ENCODE measurements at places on chromosomes 1 and 21. TPM values are rescaled to one million over a fixed set of nuclear protein-coding genes. Genes with fewer than 3 reads are reported as not detected.

DNA sequence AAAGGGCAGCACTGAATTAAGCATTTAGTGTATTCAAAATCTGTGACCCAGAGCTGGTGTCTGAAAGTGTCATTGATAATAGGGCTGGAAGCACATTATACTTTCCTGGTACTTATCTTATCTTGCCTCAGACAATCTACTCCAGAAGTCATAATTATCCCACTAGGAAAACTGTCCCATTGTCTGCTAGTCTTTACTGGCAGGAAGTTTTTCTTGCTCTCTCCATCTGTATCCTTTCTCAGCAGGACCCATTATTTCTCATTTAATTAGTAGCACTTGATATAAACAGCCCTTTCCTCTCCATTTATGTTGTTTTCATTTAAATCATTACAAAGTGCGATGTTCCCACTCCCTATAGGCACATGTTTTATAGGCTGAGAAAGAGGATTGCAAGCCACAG, 36.5 kb upstream of the BARHL2 start:
- no peak for DNase-seq

DNA sequence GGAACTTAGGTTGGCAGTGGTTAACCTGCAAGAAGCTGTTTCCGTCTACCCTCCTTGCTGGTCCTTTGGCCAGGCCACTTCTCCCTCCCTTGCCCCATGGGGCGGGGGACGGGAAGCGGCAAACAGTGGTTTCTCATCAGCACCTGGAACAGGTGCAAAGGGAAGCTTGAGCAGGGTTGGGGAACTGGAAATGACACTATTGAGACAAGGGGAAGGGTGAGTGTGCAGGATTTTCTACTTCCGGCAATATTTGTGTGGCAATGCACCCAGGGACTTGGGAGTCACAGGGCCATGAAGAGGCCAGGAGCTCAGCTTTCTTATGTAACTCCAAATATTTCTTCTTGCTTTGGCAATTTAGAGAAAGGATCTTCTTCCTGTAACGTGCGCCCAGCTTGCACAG, 29.0 kb upstream of the SARS1 start:
- no peak for DNase-seq

DNA sequence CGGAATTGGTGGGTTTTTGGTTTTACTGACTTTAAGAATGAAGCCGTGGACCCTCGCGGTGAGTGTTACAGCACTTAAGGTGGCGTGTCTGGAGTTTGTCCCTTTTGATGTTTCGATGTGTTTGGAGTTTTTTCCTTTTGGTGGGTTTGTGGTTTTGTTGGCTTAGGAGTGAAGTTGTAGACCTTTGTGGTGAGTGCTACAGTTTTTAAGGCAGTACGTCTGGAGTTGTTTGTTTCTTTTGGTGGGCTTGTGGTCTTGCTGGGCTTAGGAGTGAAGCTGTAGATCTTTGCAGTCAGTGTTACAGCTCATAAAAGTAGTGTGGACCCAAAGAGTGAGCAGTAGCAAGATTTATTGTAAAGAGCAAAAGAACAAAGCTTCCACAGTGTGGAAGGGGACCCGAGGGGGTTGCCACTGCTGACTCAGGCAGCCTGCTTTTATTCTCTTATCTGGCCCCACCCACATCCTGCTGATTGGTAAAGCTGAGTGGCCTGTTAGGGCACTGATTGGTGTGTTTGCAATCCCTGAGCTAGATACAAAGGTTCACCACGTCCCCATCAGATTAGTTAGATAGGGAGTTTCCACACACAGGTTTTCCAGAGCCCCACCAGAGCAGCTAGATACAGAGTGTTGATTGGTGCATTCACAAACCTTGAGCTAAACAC, 20.9 kb downstream of the HENMT1 start:
- DNase-seq, result peak; percentile 53

DNA sequence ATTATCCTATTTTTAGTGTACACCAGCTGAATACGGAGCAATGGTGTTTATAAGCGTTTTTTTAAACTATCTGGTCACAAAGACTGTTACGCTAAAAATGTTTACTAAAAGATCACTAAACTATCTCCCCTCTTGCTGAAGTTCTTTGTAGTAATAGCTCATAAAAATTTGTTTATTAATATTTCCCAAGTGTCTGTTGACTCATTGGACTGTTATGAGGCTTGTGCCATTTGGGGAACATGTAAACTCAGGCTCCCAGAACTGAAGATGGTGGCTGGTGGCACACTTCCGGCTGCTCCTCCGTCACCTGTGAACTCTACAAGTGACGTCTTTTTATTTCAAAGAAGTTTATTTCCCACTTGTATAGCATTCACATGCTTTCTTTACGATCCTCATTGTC, 46.3 kb downstream of the AIDA start:
- DNase-seq, result no peak

DNA sequence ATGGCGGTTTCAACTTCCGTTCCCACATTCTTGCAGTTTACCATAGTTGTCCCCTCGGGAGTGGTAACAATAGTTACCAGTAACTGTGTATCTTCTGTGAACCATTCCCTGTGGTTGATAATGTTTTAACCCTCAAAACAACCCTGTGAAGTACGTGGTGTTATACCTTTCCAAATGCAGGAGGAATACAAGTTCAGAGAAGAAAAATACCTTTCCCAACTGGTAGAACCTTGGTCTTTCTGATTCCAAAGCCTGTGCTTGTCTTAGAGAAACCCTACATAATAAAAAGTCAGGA, 789 bp downstream of the BTF3L4 start:
- DNase-seq, result no peak

- DNase-seq, result no peak
Observed at GRCh38 chr1:28582248-28582615, 9.8 kb upstream of the RAB42 start.

- no peak for DNase-seq
Observed at GRCh38 chr1:171140401-171140800, 44.7 kb upstream of the FMO2 start.

- DNase-seq, result peak; percentile 79
Observed at GRCh38 chr1:205484985-205485967, 19.2 kb upstream of the CDK18 start.

DNA sequence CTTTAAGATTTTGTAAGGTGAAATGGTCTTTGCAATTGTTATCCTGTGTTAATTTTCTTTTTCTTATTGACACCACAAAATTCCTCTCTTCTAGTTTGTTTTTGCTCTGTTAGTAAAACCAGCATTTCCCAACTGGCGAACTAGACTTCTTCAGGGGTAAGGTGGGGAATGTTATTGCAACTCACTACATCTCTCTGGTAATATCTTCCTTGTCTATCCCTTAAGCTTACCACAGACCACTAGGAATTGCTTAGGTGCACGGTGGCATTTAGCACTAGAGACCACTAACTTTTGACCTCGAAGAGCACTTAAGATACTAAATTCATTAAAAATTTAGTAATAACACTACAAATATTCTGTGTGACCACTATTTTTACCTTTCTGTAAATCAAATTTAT, 4.2 kb upstream of the COA6 start:
- DNase-seq, result no peak

DNA sequence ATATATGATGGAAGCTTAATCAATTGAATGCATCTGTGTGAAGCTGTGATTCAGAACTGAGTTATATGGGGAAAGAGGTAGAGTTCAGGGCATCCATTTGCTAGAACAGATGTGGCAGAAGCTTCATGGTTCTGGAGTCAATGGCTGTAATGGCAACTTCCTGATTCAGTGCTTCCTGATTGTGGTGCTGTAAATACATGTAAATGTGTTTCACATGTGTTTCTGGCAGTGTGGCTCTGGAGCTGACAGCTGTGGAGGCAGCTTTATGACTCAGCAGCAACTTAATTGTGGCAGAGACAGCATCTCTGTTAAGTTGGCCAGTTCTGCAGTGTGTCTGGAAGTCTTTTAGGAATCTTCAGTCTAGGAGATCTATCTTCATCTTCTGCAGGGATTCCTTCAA, 226.6 kb upstream of the ZRANB2 start:
- DNase-seq, result no peak

- no peak for DNase-seq
Observed at GRCh38 chr1:59833022-59833421, 18.3 kb downstream of the HOOK1 start.

GRCh38 chr1:156319664-156320063, 18.4 kb downstream of the CCT3 start:
- no peak for DNase-seq

The TIE1 gene
- total RNA-seq, result 1.9 TPM

The ZBTB40 gene
- 17.2 TPM for total RNA-seq

The KCNJ10 gene
- total RNA-seq, result not detected

Measured in activated CD8-positive, alpha-beta memory T cell treated with anti-CD3 and anti-CD28 coated beads, Interleukin-2, amount 10 ng/mL, durations not matched to agents 7 days and 5 days (primary cell).